NB4 (cell line): ENCODE measurements at places on chromosomes 3 and 15.

- peak; percentile 85 for DNase-seq
These were observed 604 bp downstream of the LTK start for GRCh38 chr15:41512940-41513505.

DNA sequence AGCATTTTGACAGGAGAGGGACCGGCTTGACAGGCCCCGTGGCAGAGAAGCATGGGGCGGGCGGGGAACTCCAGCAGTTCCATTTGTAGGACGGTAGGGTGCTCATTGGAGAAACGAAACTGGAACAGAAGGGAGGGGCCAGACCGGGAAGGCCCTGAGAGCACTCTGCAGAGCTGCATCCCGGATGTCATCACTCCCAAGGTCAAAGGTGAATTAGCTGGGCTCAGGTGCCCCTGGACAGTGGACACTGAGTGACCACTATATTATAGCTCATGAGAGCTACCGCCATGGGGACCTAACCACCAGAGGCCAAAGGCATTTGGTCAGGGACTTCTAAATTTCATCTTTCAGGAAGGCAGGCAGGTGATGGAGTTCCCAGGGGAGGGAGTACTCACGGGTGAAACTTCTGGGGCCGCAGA lies 7.3 kb downstream of the CSRNP1 start:
- DNase-seq = no peak

DNA sequence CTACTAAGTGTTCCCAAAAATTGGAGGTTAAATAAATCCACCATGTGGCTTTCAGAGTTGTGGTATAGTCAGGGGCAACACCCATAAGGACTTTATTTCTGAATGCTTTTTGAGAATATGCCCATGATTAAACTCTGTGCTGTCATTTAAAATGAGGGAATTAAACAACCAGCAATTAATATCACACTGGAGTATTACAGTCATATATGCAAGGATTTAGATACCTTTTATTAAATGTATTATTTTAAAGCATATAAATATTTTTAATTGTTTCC lies 227.6 kb downstream of the ZPLD1 start:
- no peak for DNase-seq

GRCh38 chr3:14428087-14429033 lies 26.0 kb downstream of the SLC6A6 start:
- DNase-seq = no peak

GRCh38 chr15:82750831-82751180 lies 41.1 kb upstream of the AP3B2 start:
- no peak for DNase-seq

- DNase-seq = no peak
These were observed 160.1 kb downstream of the RSRC1 start for GRCh38 chr3:158269942-158270341.

DNA sequence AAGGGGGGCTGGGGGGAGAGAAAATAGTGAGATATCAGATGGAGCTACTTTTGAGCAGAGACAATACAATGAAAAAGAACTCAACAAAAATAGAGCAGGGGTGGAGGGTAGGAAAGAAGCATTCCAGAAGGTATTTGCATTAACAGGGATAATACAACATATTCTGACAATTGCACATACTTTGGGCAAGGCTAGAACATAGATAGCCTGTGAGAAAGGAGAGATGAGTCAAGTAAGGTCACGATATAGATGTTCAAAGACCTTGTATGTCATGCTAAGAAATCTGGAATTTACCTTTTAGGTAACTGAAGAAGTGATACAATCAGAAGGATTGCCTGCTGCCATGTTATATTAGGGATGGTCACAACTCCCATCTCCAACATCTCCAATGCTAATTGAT lies 155.2 kb downstream of the GSK3B start:
- no peak for DNase-seq

- DNase-seq = no peak
These were observed 40.1 kb downstream of the REC114 start for GRCh38 chr15:73483053-73483452.

DNA sequence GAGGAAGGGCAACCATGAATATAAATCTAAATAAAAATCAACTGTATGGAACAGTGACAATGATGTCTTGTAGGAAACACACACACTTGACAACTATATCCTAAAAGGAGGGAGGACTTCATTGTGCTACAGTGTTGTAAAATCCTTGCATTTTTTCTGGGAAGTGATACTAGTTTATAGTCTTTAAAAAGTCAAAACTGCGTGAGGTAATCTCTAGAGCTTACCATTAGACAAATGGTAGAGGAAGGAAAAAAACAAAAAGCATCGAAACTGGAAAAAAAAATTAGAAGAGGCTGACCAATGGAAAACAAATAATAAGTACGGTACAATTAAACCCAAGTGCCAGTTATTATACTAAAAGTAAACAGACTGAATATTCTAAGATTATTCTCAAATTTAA lies 38.7 kb downstream of the CHSY1 start:
- no peak for DNase-seq

GRCh38 chr3:150495563-150496168 lies 50.6 kb downstream of the SERP1 start:
- peak; percentile 51 for DNase-seq

GRCh38 chr15:27932600-27932999 lies 166.5 kb downstream of the OCA2 start:
- DNase-seq = no peak

DNA sequence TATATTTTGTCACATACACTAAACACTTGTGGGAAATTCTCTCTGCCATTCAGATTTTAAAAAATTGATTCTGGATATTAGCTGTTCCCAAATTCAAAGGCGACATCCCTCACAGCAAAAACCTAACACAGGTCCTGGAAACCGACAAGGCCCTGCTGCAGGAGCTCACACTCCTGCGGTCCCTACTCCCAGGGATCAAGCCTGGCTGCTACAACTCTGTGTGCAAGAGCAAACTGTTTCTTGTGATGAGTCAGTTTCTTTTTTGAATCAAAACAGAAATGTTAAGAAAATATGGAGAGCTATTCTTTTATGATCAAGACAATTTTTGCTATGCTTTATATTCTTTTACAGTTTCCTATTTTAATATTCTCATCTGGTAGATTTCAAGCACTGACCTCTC lies 51.0 kb upstream of the TJP1 start:
- no peak for DNase-seq

- DNase-seq = no peak
These were observed 3.1 kb upstream of the PTH1R start for GRCh38 chr3:46874430-46874829.

DNA sequence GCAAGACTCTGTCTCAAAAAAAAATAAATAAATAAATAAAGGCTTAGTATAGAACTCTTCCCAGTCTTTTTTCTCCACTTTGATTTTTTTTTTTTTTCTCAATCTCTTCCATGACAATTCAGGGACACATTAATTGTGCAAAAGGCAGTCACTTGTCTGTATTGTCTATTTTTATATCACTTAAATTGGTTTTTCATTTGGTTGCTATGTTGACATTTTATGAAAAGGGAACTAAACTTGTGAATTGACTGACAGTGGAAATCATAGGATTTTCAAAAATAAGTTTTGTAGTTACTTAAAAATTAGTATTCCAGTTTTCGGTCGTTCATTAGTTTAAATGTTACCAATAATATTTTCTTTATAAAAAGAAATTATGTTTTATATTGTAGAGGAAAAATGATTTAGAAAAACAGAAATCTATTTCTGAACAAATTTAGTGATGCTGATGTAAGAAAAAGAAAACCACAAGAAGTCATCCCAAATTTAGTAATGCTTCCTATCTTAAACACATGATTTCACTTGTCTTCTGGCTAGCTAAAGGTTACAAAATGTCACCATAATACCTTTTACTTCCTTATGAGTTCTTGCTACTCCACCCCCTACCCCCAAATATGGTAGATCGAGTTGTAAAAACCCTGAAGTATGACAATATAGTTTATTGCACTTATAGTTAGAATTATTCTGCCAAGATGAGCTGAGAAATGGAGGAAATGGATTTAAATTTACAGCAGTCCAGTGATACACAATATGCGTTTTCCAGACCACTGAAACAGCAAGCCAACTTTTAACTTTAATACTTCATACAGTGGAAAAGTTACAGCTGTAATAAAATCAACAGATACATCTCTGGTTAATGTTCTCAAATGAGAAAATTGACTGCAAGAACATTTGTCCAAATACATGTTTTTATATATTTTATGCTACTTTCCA lies 37.0 kb downstream of the PPARG start:
- DNase-seq = peak; percentile 70

DNA sequence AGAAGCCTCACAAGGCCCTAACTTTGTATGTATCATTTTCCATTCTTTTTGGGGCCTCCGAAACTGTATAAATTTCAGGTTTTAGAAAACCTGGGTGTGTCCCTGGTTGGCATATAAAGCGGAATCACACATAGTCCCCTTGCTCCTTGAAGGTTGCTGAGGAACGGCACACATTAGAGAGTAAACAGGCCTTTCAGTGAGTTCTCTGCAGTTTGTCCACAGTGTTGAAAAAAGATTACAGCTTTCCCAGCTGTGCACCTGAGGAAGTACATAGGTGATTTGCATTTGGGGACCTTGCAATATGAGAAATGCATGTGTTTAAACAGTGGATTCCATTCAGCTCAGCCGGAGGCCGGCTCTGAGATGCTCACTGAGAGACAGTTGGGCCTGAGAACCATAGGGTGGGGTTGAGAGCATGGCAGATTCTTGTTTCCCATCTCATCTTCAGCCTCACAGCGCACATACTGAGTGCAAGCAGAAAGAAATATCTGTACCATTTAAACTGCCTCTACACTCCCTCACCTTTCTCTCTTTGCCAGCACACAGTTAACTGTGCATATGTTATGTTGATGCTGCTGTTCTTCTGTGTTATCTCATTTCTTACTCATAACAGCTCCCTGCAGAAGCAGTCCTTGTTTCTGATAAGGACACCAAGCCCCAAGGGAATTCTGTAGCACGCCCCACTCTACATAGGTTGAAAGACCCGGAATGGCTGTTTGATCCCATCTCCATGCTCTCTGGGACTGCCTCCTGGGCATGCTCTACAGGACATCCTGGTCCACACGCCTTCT lies 60.4 kb downstream of the BOC start:
- DNase-seq = no peak

GRCh38 chr3:80259736-80260135 lies 491.9 kb upstream of the ROBO1 start:
- DNase-seq = no peak

GRCh38 chr15:67524235-67524634 lies 3.3 kb downstream of the C15orf61 start:
- no peak for DNase-seq

GRCh38 chr3:185371306-185372074 lies 8.6 kb downstream of the MAP3K13 start:
- no peak for DNase-seq

GRCh38 chr3:10601151-10601856 lies 95.9 kb upstream of the ATP2B2 start:
- DNase-seq = no peak

GRCh38 chr3:38565339-38566214 lies 69.4 kb downstream of the EXOG start:
- DNase-seq = no peak

GRCh38 chr3:173410849-173411248 lies 13.3 kb downstream of the NLGN1 start:
- DNase-seq = no peak

GRCh38 chr3:46228260-46229242 lies 13.7 kb upstream of the CCR3 start:
- peak; percentile 92 for DNase-seq
